SIG-M5 (cell line): ENCODE measurements at places on chromosomes 11 and 22.

- no peak for DNase-seq
Observed at GRCh38 chr22:48925450-48925849, 902.2 kb downstream of the BRD1 start.

DNA sequence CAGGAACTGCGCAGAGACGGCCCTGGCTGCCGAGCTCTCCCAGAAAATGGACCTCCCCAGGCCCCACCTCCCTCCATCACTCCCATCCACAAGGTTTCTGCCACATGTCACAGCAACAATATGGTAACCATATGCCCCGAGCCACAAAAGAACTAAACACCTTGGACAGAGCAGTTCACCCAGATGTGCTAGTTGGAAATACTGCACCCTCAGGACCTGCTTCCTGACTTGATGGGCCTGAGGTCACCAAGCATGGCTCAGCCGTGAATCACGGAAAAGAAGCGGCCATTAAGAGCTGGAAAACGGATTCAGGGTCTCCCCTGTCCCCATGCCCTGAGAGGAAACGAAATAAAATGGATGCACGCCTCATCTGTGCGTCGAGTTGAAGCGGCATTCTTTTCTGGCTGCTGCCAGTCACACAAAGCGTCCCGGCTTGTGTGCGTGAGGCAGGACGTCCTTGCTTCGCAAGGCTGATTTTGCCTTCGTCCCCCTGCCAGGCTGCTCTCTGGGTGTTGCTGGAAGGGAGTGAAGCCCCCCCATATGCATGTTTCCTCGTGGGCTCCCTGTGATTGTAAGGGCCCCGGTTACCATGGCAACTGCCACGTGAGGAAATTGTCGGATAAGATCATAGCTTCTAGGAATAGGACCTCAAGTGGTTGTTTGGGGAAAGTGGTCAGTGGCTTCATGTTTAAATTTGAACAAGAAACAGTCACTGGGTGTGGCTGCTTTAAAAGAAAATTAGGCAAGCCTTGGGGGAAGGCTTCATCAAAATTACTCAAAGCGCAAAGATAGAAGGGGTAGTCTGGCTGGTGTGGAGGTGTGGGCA is 51.7 kb downstream of the FLI1 start:
- DNase-seq = no peak

- no peak for DNase-seq
Observed at GRCh38 chr11:105201166-105201565, 61.6 kb upstream of the CARD18 start.

- DNase-seq = no peak
Observed at GRCh38 chr11:82458761-82459160, 274.9 kb downstream of the FAM181B start.

DNA sequence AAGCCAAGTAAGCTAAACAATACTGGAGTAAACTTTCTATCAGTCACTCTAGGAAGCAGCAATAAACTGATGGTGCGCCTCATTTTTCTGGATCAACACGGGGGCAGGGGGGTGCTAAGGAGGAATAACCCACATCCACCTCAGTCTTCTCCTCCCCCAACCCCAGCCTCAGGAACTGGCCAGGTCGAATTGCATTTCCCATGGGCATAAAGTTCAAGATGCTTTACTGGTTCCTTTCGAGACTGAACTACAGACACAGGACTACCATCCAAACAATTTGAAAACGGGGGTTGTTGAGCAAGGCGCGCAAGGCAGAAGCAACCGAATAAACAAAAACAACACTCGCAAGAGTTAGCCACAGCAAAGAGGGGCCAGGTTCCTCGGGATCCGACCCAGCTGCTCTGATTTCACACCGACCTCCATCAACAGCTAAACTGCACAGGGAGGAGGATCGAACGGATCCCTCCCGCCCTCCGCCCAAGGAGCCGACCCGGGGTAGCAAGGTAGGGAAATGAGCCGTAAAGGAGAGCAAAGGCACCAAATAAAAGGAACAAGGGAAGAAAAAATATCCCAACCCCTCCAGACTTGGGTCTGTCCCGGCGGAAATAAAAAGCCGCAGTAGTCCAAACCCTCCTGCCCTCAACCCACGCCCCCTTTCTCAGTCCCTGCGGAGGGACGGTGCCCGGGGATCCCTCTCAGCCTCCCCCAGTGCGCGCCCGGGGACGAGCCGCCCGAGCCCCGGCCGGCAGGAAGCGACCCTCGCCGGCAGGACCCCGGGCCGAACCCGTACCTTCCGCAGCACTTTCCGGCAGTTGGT is 801 bp downstream of the SESN3 start:
- no peak for DNase-seq

- DNase-seq = no peak
Observed at GRCh38 chr11:70582886-70583641, 184.7 kb downstream of the CTTN start.

GRCh38 chr11:61516675-61517572 is 8.4 kb downstream of the LRRC10B start:
- no peak for DNase-seq

DNA sequence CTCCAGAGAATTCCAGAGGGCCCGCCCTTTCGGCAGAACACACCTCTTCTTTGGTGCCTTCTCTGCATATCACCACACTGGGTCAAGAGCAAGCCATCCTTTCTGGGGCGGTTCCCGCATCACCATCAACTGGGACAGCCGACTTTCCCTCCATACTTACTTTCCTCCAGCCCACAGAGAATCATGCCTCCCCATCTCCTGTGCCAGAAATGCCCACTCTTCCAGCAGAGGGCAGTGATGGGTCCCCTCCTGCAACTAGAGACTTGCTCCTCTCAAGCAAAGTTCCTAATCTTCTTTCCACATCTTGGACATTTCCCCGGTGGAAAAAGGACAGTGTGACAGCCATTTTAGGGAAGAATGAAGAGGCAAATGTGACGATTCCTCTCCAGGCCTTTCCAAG is 157.7 kb downstream of the C11orf91 start:
- DNase-seq = no peak

DNA sequence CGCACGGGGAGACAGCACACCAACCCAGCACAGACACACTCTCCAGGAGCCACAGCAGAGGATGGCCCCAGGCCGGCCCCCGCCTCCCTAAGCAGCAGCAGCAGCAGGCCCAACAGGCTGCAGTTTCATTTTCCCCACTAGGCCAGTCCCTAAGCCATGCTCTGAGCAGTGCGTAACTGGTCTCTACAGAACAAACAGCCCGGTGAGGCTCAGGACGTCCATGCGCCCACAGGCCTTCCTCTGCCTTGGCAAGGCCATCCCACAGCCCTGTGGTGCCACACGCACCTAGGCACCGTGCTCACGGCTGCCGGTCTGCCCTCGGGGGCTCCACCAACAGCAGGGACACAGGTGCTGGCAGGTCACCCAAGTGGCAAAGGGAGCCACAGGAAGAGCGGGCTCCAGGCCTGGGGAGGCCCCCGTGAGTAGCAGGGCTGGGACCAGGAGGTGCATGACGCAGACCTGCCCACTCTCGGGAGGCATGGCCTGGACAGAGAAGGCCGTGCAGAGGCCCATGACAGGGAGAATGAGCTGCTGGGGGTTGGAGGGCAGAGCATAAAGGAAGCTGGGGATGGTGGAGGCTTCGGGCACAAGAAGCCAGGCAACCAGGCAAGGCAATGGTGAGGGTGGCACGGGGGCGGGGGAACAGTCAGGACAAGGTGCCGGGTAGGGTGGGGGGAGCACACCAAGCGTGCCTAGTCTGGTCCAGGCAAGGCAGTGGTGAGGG is 1.4 kb upstream of the MOB2 start:
- DNase-seq = no peak

DNA sequence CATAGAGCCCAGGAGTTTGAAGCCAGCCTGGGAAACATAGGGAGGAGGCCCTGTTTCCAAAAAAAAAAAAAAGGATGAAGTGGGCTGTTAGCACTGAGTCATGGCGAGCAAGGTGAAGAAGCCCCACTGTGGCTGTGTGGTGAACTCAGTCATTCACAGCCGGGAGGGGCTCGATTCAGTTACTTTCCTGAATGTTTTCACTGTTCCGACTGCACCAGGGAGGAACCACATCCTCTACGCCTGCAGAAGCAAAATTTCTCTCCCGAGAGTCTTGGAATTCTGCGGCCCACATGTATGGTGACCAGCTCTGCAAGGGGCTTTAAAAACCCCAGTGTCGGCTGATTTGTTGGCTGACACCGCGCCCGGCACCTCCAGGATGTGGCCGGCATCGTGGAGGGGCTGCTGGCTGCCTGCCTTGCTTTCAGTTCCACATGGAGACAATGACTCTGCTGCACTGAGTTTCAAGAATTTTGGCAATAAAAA is 27.8 kb upstream of the GRAMD4 start:
- DNase-seq = peak; percentile 51
